Central memory CD4-positive, alpha-beta T cell (primary cell): ENCODE measurements at places on chromosomes 13 and 19.

- no peak for DNase-seq
Observed at GRCh38 chr13:59755632-59756290, 408.0 kb downstream of the DIAPH3 start.

- no peak for DNase-seq
Observed at GRCh38 chr13:110850840-110851239, 64.0 kb downstream of the ANKRD10 start.

DNA sequence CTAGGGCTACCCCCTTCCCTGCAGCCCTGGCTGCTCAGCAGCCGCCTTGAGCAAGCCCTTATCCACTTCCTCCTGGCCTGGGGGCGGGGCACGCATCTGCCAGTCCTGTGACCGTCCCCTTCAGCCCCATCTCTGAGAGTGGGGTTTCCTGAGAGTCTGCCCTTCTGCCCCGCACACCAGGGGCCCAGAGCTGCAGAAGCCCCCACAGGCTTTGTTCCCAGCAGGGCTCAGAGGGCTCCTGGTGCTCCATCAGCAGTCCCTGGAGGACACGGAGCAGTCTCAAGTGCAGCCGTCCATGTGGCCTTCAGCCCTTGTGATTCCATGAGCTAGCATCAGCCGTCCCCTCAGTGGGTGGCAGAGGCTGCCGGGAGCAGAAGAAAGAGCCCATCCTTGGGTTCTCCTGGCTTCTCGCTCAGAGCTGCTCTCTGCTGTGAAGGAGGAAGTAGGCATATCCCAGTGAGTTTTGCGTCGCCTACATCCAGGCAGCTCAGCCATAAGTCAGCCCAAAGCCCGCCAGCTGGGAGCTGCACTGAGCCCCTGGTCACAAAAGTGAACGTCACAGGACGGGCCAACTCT is 16.3 kb downstream of the MYO9B start:
- no peak for DNase-seq

- no peak for DNase-seq
Observed at GRCh38 chr19:51089786-51090185, 7.1 kb upstream of the KLK14 start.

GRCh38 chr19:17376935-17377600 is at the start of gene PLVAP:
PLVAP (minus strand) TSS chr19:17377342; CDS start chr19:17377288, 54 bp downstream.
- no peak for DNase-seq

DNA sequence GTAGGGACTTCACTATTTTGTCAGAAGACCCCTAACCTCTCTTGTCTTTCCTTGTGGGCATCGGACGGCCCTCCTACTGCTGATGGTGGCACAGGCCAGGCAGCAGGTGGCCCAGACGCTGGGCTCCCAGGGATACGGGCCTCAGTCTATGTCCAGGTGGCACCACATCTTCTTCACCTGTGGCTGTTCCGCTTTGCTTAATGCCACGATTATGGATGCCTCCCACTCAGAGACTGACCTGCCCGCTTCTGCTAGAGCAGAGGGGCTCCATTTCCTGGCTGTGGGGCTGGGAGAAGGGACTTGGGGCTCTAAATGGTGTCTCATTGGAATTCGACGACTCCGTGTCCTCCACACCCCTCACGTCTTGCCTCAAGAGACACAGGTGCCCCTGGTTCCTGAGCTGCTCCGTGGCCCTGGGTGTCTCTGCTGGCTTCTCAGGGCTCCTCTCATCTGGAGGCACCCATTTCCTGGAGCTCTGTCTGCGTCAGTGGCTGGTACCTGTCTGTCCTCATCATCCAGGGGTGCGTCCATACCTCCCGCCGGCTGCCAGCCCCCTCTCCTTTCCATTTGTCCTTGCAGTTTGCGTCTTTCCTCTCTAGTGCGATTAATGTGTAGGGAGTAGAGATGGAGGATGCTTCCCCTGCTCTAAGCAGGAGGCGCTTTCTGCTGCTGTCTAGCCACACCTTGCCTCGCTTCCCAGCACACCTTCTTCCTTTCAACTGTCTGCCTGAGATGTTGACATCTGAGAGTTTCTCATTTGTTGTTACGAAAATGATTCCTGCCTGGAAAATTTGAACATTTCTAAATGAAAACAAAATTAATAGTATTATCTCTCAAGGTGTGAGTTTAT is 63.4 kb downstream of the TEX29 start:
- no peak for DNase-seq

DNA sequence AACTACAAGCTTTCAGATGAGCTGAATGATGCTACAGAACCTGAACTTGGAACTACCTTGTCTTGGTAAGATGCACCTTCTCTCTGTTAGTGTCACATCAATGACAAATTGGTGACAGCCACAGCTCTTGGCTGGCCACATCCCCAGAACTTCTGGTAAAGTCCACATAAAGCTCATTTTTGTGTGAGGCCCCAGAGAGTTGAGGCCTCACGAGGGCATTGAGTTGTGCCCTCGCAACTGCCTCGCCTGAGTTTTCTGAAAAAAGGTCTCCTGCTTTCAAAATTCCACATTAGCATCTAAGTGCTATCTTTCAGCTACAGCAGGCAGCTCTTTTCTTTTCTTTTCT is 42.6 kb downstream of the MRPL57 start:
- DNase-seq = no peak

DNA sequence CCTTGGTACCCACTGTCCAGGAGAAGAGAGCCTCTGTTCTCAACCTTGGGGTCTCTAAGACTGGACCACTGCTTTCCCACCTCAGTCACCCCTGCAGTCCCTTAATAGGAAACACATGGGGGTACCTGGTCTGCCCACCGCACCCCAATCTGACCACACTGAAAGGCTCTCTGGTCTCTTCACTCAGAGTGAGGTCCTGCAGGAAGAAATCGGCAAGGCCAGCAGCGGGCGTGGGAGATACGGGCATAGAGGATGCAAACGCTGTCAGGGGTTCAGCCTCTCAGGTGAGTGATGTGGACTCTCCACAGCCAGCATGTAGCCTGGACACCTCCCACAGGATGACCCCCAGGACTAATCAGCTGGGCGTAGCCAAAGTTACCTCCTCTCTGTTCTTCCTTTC is 3.5 kb downstream of the SIGLEC9 start:
- DNase-seq = no peak

- DNase-seq = no peak
Observed at GRCh38 chr13:47798906-47799305, 202.2 kb downstream of the SUCLA2 start.

- DNase-seq = no peak
Observed at GRCh38 chr19:46724468-46724867, 7.6 kb upstream of the PRKD2 start.

DNA sequence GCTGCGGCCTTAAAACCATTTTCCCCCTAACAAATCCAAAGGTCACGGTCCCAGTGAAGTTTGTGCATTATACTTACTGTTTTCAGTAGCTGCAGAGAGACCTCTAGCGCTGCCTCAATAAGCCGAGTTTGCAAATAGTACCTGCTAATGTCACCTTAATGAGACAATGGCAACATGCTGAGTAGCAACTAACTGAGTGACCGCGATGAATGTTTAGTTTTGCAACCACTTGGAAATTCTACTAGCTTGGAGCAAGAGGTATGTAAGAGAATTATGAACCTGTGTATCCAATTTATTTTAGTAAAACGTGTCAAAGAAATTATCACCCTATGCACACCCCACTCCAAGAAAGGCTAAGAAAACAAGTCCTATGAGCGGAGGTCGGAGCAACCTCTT is 1.2 kb downstream of the KPNA3 start:
- no peak for DNase-seq

GRCh38 chr19:41870401-41870873 is 6.6 kb upstream of the CD79A start:
- DNase-seq = no peak

- DNase-seq = no peak
Observed at GRCh38 chr13:98389319-98389718, 187.6 kb downstream of the STK24 start.

DNA sequence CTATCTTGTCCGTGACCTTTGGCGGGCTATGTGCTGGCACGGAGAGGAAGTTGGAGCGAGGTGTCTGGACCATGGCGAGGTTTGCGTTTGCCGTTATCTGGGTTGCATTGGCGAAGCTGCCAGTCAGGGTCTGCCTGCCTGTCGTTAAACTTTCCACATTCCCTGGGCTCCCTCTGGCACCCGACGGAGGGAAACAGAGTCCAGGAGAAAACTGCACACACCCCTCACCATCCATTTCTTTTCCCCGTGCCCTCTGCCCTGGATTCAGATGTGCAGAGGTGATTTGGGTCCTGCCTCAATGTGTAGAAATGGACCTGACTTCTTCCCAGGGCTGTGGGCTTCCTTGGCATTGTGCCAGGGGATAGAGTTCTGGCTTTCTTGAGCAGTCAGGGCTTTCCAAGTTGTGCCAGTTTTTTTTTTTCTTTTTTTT is 142.4 kb downstream of the URI1 start:
- no peak for DNase-seq

DNA sequence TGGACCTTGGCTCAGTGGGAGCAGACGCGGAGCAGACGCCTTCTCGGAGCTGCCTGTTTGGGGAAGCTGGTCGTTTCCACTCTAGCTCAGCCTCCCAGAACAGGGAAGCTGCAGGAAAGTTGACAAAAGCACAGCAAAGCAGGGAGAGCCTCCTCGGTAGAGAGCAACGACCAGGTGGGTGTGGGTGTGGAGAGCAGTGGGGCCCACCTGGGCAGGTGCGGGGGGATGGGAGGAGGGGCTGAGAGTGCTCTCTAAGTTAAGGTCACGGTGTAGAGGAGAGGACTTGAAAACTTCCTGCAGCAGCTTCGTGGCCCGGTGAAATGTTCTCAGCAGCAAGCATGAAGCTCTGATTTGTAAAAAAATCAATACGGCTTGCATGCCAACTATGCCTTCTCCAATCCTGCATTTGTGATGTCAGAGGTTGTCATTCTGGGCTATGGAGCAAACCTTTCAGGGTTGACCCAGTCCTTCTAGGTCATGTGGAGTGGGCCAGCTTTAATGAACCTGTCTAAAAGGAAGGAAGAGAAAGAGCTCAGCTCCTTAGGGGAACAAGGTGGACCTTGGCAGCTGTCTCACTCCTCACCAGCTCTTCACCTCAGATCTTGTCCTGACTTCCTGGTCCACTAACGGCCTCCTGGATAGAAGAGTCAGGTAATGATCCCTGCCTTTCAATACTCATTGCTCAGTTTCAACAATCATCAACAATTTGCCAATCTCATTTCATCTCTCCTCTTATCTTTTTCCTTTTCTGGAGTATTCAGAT is 85.8 kb upstream of the UBL3 start:
- DNase-seq = no peak

- DNase-seq = no peak
Observed at GRCh38 chr19:33259539-33259938, 33.9 kb upstream of the SLC7A10 start.
